Activated CD8-positive, alpha-beta memory T cell treated with anti-CD3 and anti-CD28 coated beads for 1 hour (primary cell): ENCODE measurements at places on chromosomes 12 and 14.

GRCh38 chr12:93960521-93960920 is 187.9 kb upstream of the PLXNC1 start:
- DNase-seq = no peak

- no peak for DNase-seq
Observed at GRCh38 chr12:19434538-19434937, 4.8 kb upstream of the AEBP2 start.

GRCh38 chr12:27505761-27506160 is 18.2 kb upstream of the PPFIBP1 start:
- no peak for DNase-seq

- DNase-seq = no peak
Observed at GRCh38 chr12:26212396-26212795, 17.0 kb downstream of the SSPN start.

DNA sequence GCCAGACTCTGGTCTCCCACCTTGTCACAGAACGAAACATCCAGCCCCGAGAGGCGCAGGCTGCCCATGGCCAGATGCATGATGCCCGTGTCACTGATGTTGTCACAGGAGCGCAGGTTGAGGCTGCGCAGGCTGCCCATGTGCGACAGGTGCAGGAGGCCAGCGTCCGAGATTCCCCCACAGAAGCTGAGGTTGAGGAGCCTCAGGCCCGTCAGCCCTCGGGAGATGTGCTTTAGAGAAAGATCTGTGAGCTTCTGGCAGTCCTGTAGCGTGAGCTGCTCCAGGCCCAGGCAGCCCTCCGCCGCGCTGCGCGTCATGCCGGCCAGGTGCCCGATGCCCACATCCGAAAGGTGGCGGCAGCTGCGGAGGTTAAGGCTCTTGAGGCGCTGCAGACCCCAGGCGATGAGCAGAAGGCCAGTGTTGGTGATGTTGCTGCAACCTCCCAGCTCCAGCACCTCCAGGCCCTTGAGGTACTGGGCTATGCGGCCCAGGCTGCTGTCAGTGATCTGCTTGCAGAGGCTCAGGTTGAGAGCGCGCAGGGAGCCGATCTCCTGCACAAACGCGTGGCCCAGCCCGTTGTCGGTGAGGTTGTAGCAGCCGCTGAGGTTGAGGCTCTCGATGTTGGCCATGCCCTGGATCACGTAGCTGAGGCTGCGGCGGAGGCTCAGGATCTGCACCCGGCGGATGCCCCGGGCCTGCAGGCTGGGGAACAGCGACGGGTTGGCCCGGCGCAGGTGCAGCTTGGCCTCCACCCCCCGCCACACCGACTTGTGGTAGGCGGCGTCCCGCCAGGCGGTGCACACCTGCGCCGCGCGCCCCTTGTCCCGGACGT is 991 bp downstream of the FBXL14 start:
- DNase-seq = no peak

DNA sequence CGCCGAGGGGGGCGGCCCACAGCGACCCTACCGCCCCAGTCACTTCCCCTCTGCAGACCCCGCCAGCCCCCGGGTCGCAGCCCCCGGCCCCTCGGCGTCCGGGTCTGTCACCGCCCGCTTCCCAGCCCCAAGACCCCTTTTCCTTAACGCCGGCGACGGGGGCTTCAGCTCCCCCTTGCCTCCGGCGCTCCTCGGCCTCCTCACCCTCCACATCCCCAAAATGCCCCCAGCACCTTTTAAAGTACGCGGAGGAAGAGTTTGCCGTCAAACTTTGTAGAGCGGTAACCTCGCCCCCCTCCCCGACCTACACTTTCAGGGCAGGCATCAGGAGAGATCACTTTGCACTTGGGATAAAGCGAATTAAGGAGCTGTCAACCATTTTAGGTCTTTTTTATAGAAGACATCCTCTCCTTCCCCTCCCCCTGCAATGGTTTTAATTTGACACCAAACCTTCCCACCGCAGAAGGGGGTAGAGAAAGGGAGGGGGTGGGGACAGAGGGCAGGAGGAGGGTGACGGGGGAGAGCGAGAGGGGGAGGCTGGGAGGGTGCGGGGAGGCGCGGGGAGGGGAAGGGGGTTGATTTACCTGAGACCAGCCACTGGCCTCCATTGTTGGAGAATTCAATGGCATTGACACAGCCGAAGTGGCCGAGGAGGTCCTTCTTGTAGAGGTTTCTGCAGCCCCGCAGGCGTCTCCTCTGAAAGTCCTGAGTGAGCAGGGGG is 578 bp downstream of the DCAF5 start:
- DNase-seq = no peak

GRCh38 chr12:75184516-75184915 is 25.1 kb downstream of the KCNC2 start:
- DNase-seq = no peak
